ENCODE measurements at places on chromosomes 12 and 14.

DNA sequence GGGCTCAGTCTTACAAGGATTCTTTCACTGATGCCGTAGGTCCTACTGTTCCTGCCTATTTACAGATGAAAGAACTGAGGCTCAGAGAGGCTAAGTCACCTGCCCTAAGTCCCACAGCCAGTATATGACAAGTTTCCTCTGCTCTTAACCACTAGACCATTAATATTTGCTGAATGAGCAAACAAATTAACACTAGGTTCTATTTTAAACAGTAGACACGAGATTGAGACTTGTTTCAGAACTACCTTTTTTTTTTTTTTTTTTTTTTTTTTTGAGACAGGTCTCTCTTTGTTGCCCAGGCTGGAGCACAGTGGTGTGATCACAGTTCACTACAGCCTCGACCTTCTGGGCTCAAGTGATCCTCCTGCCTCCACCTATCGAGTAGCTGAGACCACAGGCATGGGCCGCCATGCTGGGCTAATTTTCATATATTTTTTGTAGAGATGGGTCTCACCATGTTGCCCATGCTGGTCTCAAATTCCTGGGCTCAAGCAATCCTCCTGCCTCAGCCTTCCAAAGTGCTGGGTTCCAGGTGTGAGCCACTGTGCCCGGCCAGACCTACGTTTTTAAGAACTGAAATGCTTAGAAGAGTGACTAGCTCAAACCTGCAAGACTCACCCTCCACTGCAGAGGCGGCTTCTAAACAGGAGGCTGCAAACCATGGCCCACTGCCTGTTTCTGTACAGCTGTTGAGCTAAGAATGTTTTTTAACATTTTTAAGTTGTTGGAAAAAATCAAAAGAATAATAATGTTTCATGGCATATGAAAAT, 12.9 kb downstream of the SYNE3 start:
- no peak for DNase-seq

DNA sequence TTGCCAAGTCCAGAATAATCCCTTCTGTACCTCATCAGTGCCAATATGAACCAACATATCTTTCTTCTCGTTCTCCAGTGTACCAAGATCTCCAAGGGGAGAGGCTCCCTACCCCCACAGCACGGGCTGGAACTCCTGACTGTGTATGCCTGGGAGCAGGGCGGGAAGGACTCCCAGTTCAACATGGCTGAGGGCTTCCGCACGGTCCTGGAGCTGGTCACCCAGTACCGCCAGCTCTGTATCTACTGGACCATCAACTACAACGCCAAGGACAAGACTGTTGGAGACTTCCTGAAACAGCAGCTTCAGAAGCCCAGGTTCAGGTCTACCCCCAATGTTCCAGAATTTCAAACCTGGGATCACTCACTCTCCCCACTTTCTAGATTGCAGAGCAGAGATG, 10.5 kb upstream of the OAS2 start:
- no peak for DNase-seq

DNA sequence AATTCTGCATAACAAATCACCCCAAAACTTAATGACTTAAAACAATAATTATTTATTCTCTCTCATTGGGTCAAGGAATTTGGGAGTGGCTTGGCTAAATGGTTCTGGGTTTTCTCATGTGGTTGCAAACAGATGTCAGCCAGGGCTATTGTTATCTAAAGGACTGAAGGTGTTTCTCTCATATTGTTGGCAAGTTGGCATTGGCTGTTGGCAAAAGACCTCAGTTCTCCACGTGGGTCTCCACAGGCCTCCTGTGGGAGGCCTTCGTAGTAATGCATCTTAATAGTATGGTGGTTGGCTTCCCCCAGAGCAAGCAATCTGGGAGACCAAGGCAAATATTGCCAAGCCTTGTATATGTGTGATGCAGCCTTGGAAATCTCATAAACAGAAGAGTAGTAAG, 14.4 kb downstream of the GALNT16 start:
- no peak for DNase-seq

DNA sequence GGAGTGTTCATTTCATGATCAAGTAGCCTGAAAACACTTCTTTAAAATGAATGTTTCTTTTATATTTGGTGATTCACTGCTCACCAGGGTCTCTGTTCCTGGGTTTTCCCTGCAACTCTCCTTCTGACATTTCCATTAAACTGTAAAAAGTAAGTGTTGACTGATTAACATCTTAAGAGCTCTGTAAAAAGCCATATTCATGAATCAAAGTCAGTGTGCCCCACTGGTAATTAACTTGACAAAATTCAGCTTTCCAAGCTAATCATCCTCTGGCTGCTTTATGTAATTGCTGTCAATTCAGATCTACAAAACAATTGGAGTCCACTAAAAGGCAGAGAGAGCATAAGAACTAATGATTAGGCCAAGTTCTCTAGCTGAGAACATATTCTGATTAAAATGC, 41.6 kb downstream of the CNTN1 start:
- no peak for DNase-seq

- DNase-seq: no peak
These were observed 38.0 kb downstream of the TMEM120B start for GRCh38 chr12:121750507-121750955.

- no peak for DNase-seq
These were observed 22.5 kb upstream of the MANSC4 start for GRCh38 chr12:27802511-27802910.

DNA sequence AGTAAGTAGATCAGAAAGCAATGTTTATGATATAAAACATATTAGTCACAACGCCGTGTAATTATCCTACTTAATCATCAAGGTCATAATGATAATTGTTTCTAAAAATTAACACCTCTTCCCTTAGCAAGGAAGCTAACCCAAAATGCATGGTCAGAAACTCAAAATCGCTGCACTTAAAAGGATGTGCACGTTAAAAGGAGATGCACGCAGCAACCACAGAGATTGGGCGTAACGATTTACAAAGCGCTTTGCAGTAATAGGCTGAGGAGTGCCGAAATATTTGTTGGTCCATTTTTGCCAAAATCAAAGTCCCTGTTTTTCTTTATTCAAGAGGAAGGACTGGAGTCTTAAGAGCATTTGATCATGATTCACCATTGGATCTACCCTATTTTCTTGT, 1077.2 kb downstream of the VRK1 start:
- DNase-seq: no peak

DNA sequence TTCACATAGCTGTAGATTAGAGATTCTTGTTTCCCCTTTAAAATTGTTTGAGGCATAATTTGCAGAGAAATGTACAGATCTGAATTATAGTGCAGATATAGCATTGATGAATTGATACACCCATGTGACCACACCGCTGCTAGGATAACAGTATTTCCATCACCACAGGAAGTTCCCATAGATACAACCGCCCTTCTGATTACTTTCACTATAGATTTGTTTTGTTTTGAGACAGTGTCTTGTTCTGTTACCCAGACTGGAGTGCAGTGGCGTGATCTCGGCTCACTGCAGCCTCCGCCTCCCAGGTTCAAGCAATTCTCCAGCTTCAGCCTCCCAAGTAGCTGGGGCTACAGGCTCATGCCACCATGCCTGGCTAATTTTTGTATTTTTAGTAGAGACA, 8.8 kb upstream of the ASPG start:
- DNase-seq: no peak

- no peak for DNase-seq
These were observed 52.9 kb downstream of the SETD3 start for GRCh38 chr14:99427632-99428300.

- DNase-seq: no peak
These were observed 150.0 kb downstream of the ETV6 start for GRCh38 chr12:11799502-11799873.

DNA sequence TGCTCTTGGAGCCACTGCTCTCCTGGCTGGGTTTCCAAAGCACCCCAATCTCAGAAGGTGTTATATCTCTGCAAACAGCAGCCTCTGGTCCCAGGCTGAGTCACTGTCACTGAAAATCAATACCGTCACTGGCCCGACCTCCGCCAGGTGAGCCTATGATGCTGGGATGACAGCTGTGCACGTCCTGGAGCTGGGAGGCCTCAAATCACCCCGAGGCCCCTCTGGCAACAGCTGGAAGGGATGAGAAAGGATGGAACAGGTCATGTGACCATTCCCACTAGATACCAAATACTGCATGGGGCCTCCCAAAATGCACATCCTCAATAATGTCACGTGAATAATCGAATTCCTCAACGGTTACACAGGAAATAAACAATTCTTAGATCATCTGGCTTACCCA, 190.8 kb downstream of the TTC7B start:
- DNase-seq: no peak

GRCh38 chr14:57261604-57262003, 7.1 kb downstream of the EXOC5 start:
- DNase-seq: no peak

DNA sequence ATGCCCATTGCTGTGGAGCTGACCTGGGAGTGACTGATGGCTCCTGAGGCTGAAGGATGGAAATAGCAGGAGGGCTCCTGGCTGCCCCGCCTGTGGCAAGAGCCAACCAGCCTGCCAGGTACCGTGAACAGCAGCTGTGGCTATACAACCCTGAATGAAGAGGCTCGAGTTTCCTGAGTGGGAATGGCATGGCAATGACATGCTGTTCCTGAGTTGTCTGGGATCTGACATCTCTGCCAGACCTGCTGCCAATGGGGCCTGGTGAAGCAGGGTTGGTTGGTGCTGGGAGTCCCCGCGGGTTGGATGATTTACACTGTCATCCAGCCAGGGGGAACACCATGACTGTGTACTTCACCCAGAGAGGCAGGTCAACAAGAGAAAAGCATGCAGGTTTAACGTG, 31.8 kb upstream of the LRRC10 start:
- DNase-seq: no peak

- DNase-seq: no peak
These were observed 77.5 kb upstream of the KICS2 start for GRCh38 chr12:64299628-64300027.

DNA sequence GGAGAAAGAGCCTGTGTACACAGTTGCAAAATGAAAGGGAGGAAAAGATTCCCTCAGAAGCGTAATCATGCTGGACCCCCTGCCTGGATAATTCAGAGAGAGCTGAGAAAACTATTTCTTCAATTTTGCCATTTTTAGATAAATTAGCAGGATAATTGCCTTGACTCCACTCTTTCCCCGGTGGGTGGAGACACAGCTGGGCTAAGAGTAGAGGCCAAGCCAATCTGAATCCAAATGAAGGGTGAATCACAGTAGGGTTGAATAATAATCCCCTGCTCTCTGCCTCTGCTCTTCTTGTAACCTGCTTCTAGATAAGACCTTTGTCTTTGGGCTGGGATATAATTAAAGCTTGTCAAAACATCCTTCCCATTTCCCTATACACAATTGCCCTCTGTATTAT, 150.1 kb downstream of the CAPZA3 start:
- no peak for DNase-seq

DNA sequence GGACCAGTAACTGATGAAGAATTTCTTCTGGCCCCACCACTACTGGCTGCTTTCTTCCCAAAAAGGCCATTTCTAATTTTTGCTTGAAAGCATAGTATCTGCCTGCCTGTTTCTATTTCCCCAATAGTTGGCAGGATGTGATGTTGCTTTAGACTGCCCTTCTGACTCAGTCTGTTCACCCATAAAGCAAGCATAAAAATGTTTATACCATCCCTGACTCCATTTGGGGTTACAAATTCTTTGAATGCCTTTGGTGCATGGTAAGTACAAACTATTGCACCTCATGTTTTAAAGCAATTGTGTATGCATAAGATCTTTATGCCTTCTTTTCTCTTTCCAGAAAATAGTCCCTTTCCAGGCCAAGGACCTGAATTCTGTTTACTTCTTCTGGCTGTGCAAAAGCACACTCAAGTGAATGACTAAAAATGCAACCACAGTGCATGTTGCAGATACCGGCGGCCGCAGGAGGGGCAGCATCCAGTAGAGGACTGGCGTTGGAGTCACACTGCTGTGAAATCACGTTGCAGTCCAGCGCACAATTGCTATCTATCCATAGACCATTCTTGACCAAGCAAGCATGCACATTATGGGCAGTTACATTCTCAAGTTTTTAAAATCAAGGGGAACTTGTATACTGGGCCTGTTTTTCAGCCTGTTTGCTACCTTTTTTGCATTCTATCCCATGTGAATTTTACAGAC, 82.4 kb downstream of the SLC5A8 start:
- DNase-seq: no peak

GRCh38 chr12:99157946-99158345, 489.6 kb upstream of the GARIN6 start:
- DNase-seq: no peak

- peak; percentile 43 for DNase-seq
These were observed 120.1 kb upstream of the FZD10 start for GRCh38 chr12:130041983-130042812.

DNA sequence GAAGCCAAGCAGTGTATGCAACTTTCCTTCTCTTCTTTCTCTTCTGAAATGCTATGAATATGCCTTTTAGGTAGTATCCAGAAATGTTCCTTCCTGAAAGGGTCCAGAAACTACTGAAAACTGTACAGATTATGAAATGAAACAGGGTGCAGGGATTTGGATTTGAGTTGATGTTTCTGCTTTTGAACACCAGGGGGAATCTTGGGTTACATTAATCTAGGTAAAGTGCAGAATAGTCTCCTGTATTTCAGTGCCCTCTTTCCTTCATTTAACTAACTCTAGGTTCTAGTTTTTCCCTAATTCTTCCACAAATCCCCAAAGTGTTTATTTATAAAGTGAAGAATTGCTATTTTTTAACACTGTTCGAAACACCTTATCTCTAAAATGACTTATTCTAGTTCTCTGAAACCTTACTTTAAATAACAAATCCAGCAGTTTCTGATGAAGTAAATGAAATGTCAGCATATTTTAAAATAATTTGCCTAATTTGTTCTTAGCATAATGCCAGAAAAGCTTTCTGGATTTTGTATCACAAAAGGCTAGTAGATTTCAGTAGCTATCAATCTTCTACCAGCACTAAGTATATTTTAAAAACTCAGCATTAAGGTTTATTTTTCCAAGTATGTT, 111.9 kb downstream of the LRRK2 start:
- DNase-seq: peak; percentile 54

DNA sequence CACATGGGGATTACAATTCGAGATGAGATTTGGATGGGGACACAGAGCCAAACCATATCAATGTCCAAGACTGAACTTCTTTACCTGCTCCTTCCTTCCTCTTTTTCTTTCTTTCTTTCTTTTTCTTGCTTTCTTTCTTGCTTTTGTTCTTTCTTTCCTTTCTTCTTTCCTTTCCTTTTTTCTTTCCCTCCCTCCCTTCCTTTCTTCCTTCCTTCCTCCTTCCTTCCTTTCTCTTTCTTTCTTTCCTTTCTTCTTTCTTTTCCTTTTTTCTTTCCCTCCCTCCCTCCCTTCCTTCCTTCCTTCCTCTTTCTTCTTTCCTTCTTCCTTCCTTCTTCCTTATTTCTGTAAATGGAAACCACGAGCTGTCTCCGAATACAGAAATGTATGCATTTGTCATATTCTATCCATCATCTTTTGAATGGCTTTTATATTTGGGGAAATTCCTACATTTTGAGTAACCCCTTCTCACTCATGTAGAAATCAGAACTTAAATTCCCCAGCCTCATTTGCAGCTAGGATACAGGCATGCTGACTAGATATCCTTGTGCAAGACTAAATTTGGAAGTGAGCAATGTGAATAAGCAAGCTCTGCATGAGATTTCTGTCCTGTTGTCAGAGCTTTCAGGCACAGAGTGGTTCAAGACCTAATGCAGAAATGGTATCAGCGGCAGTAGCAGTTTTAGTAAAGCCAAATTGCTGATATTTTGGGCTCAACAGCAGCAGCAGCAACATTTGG, 11.5 kb downstream of the GPR33 start:
- DNase-seq: no peak

Data from SK-MEL-5 (cell line).